ENCODE measurements at places on chromosomes 12 and 14.

DNA sequence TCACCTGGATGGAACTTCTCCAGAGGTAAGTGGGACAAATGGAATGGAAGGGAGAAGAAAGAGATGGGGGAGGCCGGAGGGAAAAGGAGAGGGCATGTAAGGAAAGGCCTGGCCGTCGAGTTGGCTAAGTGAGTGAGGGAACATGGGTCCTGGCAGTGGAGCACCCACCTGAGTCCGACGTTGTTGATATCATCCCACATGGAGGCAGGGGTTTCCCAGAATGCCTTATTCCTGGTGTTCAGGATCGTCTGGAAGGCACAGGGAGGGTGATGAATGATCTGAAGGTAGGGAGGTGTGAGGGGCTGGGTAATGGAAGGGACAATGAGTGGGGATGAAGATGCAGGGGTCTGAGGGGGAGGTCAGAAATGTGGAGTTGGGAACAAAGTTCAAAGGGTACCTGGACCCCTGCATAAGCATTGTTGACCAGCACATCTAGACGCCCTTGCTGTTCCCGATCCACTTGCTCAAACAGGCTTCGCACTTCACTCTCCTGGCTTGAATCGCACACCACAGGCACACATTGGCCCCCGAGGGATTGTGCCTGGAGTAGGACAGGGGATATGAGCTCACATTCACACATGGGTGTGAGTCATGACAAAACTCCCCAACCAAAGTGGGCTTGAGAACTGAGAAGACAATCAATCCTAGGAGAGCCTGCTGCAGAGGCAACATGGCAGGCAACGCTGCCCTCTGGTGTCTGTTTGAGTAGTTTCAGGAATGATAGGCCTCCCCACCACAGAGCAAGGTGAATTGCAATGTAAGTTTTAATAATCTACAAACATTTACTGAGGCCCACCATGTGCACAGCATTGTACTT, 3.0 kb downstream of the DHRS1 start:
- DNase-seq, result peak; percentile 89

GRCh38 chr14:59753512-59753911, 117.1 kb downstream of the RTN1 start:
- DNase-seq, result no peak

- DNase-seq, result no peak
Measured at GRCh38 chr12:4119157-4119761, 154.3 kb upstream of the CCND2 start.

DNA sequence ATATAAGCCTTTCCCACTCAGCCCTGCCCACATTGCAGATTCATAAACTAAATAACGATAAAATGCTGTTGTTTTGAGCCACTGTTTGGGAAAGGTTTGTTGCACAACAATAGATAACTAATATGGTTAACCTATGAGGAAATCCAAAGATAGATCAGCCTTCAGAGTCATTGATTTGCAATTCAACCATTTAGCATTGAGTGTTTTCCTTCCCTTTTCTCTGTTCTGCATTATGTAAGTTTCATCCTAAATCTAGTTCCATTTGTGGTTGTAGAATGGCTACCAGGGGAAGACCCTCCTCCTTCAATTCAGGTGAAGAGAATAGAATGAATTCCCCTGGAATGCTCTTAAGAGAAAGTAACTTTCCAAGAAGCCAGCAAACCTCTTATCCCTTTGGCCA, 19.6 kb downstream of the TC2N start:
- DNase-seq, result no peak

DNA sequence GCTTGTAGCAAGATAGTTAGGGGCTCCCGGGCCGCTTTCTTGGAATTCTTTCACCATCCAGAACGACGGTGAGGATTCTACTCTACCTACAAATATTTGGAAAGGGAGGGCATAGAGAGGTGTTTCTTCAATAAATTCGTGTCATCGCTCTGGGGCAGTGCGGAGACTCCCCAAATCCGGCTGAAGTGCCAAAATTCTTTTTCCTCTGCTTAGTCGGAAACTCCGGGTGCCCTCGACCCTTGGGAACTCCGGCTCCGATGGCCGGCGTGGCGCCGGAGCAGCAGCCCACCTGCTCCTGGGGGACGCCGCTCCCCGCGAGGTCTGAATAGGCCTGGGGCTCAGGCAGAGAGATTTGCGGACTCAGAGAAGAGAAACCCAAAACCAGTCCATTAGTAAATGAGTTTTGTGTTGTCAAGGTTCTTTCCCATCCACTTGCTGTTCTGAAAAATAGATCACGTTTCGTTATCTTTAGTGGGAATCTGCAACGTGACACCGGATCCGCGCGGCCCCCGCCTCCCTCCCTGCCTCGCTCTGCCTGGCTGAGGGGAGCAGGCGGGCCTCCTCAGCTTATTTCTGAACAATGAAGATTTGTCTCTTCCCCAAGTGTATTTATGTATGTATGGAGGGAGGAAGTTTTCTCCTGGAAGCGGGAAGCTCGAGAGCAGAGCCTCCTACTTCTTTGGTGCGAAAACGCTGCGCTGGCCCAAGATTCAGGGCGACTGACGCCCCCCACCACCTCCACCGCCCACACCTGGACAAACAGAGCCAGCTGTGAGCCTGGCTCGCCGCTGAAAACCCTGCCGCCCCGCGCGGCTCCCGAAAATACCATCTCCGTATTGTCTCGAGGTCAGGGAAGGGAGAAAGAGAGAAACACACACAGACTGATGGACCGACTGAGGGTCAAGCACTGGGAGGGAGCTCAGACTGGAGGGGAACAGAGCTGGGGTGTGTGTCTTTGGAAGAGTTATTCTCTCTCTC, 3.7 kb upstream of the SIX1 start:
- no peak for DNase-seq

- DNase-seq, result peak; percentile 3
Measured at GRCh38 chr12:131390412-131391334, 320.2 kb upstream of the SFSWAP start.

- no peak for DNase-seq
Measured at GRCh38 chr12:1559676-1560091, 34.7 kb downstream of the FBXL14 start.

GRCh38 chr12:93347054-93347785, 30.5 kb upstream of the NUDT4 start:
- no peak for DNase-seq

- DNase-seq, result peak; percentile 38
Measured at GRCh38 chr14:23910101-23910875, 43.3 kb upstream of the DHRS4 start.

DNA sequence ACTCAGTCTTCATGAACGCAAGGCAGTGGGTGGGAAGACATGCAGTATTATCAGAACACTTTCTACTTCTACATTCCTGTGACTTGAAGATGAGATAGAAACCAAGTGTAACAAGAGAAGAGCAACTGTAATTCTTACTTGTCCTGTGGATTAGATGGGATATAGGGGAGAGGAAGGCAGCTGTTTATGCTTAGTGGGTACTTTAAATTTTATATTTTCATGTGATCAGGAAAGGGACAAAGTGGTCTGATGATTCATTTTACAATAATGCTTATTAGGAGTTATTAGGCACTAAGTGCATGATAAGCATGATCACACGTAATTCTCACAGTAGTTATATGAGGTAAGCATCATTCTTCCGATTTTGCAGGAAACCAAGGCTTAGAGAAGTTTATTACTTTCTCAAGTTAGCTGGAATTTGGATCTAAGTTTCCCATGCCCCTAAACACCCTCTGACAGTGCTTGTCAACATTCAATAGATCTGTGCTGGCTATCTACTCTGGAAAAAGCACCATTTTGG, 52.7 kb downstream of the PTGER2 start:
- DNase-seq, result no peak

- DNase-seq, result no peak
Measured at GRCh38 chr14:101400830-101401229, 160.5 kb upstream of the DIO3 start.

DNA sequence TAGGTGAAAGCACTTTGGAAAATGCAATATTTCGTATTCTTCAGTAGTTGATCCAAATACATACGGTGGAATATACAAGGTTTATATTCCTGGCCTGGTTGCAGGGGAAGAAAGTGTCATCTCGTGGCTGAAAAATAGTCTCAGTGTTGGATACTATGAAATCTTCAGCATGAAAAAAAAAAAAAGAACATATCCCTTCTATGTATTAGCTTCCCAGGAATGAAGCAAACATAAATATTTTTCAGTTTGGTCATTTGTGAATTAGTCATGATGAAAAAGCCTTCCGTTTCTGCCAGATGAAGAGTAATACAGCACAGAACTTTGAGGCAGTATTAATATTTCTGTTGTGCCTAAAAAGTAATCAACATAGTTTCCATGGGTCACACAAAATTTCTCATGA, 36.7 kb downstream of the FLRT2 start:
- peak; percentile 49 for DNase-seq
